ENCODE measurements at places on chromosomes 1 and 21. TPM values are rescaled to one million over a fixed set of nuclear protein-coding genes. Genes with fewer than 3 reads are reported as not detected.

MFAP2 gene
- total RNA-seq: 20.9 TPM

RUNX3 gene
- total RNA-seq: not detected

NR5A2 gene
- total RNA-seq: 2.5 TPM

PLA2G5 gene
- not detected for total RNA-seq

MROH7 gene
- under 0.01 TPM for total RNA-seq

NCMAP gene
- not detected for total RNA-seq

BGLAP gene
- 0.33 TPM for total RNA-seq

FCRL1 gene
- not detected for total RNA-seq

NPR1 gene
- total RNA-seq: 32.7 TPM

FCGR3B gene
- not detected for total RNA-seq

SOAT1 gene
- 15.6 TPM for total RNA-seq

KRTAP19-3 gene
- not detected for total RNA-seq

RBM11 gene
- total RNA-seq: not detected

PTPRF gene
- 56.3 TPM for total RNA-seq

GOLT1A gene
- total RNA-seq: not detected

SLAMF9 gene
- total RNA-seq: not detected

KPRP gene
- total RNA-seq: not detected

MYOM3 gene
- total RNA-seq: not detected

SYT11 gene
- 15.4 TPM for total RNA-seq

SYCP1 gene
- total RNA-seq: not detected

NBL1 gene
- total RNA-seq: 135 TPM

G0S2 gene
- 0.33 TPM for total RNA-seq

RGS8 gene
- total RNA-seq: under 0.01 TPM

GUCA2B gene
- not detected for total RNA-seq

PLPPR4 gene
- total RNA-seq: 0.54 TPM

TAS1R3 gene
- total RNA-seq: 0.11 TPM

CHODL gene
- 0.09 TPM for total RNA-seq

TAS1R1 gene
- not detected for total RNA-seq

GBP7 gene
- not detected for total RNA-seq

SMIM11 gene
- 1.2 TPM for total RNA-seq

F5 gene
- total RNA-seq: not detected

LRRC38 gene
- total RNA-seq: not detected

DR1 gene
- total RNA-seq: 26.5 TPM

HECTD3 gene
- total RNA-seq: 18.3 TPM

SLAMF6 gene
- total RNA-seq: not detected

REN gene
- 0.11 TPM for total RNA-seq

DIO1 gene
- total RNA-seq: not detected

SAMSN1 gene
- 0.09 TPM for total RNA-seq

RXFP4 gene
- not detected for total RNA-seq

CDK11A gene
- total RNA-seq: 11.0 TPM

AIRE gene
- total RNA-seq: not detected

RNF220 gene
- total RNA-seq: 65.6 TPM

KAZN gene
- total RNA-seq: 0.69 TPM

SYT6 gene
- not detected for total RNA-seq

FCMR gene
- 0.33 TPM for total RNA-seq

RNU1-1 gene
- total RNA-seq: 8,230 TPM

OR2L8 gene
- not detected for total RNA-seq
